ENCODE measurements at places on chromosomes 6 and 20.

- DNase-seq: no peak
These were observed 43.8 kb downstream of the FUT9 start for GRCh38 chr6:96059586-96059985.

GRCh38 chr6:151004383-151005024, 139.0 kb downstream of the MTHFD1L start:
- no peak for DNase-seq

DNA sequence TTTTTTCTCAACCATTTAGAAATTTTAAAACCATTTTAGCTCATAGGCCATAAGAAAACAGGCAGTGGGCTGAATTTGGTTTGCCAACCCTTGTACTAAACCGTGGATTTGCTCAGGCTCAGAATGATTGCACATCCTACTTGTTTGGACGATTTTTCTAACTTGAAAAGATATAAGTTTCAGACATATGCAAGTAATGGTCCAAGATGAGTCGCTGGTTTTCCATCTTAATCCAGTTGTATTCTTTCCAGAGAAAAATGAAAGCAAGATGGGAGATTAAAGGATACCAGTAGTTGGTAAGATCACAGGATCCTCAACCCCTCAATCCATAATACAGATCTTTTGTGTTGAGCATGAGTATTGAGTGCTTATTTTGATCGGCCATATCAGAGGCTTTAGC, 250.9 kb downstream of the TINAG start:
- DNase-seq: no peak

- DNase-seq: no peak
These were observed 13.5 kb downstream of the EEF1E1 start for GRCh38 chr6:8088886-8089285.

GRCh38 chr20:35568645-35569044, 26.8 kb downstream of the ERGIC3 start:
- no peak for DNase-seq

DNA sequence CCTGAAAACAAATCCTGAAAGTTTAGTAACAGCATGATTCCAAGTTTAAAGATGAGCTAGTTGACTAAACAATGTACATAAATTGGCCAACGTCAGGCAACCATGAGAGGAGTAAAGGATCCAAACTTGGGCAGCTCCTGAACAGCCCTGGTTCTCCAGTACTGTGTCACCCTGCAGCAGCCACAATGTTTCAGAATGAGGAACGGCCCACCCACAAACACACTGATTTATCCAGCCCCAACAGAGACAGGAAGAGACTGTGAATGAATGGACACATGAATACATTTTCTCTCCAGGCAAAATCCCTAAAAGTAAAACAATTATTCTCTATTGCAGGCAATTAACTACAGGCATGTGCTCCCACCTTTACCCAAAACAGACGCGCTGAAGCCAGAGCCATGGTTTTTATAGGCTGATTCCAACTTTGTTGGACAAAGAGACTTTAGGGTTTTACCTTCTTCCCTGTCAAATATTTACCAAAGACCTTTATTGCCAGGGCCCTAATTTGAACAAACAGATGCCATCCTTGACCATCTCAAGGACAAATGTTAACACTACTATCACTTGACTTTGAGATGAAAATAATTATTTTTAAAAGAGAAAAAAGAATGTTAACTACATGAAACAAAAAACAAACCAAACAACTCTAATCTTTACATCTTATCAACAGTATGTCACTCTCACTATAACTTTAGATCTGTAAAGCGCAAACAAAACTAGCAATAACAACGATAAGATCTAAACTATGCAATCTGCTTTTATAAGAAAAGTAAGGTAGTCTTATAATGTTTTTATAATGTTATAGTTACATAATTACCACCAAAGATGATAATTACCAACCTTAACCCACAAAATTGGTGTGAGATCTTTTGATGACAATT, 22.9 kb downstream of the CNKSR3 start:
- DNase-seq: no peak

DNA sequence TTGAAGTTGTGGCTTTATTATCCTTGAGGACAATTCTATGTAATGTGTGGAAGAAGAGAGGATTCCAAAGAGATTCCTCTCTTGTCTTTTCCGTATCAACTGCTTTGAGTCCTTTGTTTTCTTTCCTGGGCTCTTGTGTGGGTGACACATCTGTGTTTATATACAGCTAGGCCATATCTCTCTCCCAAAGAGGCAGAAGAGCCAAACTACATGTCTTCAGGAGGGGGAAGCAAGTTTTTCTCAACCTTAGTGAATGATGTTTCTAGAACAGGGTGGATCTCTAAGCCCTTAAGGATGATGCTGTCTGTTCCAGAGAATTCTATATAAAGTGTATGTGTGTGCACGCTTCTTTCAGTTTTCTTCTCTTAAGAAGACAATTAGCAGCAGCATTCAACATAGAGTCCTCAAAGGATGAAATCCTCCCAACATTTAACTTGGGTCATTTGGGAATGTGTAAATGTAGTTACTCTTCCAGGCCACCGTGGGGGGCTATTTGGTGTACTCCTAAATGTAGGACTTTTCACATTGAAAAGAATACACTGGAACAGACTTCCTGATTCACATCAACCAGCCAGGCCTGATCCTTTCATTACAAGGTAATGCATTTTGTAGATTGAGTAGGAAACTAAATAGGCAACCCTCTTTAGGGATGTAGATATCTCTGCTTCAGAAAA, 92.8 kb upstream of the EEF1E1 start:
- DNase-seq: no peak

GRCh38 chr20:40843251-40843650, 154.2 kb upstream of the MAFB start:
- no peak for DNase-seq

DNA sequence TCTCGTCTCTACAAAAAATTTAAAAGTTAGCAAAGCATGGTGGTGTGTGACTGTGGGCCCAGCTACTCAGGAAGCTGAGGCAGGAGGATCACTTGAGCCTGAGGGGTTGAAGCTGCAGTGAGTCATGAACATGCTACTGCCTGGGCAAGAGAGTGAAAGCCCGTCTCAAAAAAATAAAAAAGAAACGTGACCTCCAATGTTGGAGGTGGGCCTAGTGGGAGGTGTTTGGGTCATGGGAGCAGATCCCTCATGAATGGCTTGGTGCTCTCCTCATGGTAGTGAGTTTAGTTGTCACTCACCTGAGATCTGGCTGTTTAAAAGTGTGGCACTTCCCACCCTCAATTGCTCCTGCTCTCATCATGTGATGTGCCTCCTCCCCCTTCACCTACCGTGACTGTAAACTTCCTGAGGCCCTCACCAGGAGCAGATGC, 24.3 kb downstream of the RBL1 start:
- DNase-seq: no peak

All from stimulated activated CD8-positive, alpha-beta memory T cell treated with anti-CD3 and anti-CD28 coated beads, Interleukin-15, amount 100 ng/mL, for 1 hour (primary cell).